ENCODE measurements at places on chromosomes 2 and 18.

DNA sequence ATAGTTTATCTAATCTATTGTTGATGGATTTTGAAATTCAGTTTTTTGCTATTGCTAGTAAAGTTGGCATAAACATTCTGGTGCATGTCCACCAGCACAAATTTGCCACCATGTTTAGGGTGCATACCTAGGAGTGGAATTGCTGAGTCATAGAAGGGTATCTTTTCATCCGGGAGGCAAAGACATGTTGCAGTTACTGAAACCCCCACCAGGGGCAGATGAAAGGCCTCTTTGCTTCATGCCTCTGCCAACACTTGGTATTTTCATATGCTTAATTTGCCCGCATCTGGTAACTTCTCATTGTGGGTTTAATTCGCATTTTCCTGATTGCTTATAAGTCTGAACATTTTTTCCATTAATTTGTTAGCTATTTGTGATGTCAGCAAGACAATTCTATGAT is 8.2 kb downstream of the DCC start:
- DNase-seq: no peak

GRCh38 chr18:10239991-10240634 is 214.3 kb upstream of the APCDD1 start:
- DNase-seq: no peak

DNA sequence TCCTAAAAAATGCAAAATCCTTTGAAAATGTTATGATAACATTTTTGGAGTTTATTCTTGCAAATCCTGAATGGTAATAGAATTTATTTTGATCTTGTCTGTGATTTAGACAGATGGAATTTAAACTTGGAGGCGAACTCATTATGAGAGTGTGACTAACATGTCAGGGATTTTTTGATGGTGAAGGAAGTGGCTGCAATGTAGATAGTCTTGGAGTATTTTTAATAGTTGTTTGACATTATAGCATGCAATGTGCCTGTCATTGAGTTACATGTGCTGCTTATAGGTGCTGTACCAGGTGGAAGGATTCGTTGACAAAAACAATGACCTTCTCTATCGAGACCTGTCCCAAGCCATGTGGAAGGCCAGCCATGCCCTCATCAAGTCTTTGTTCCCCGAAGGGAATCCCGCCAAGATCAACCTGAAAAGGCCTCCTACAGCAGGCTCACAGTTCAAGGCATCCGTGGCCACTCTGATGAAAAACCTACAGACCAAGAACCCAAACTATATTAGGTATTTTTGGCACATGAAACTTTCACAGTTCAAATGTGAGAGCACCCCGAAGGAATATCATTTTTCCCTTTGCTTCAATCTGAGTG is 141.8 kb downstream of the MYO1B start:
- DNase-seq: peak; percentile 88

DNA sequence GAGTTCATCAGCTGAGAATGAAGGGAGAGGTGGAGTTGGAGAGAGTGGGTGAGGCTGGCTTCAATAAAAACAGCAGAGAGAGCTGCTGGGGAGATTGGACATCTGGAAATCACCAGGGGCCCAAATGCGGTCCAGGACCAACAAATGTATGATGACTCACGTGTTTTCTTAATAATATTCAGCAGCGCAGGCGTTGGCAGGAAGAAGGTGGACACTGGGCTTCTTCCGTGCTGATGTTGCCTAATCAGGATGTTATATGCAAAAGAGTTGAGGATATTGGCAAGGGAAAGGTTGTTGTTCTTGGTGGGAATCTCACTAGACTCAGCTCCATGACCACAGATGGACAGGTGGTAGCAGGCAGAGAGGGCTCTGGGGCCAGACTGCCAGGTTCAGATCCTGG is 12.8 kb upstream of the PLA2R1 start:
- DNase-seq: peak; percentile 97

DNA sequence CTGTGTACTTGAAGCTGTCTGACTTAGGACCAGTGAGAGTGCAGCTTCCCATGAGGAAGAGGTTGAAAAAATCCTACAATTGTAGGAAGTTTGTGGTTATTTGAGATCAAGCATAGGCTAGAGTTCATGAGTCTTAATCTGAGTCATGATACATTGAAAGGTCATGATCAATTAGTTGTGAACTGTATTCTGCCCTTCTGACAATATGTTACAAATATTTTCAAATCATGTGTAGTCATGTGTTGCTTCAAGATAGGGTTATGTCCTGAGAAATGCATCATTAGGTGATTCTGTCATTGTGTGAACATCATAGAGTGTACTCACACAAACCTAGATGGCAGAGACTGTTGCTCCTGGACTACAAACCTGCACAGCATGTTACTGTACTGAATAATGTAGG is 68.4 kb upstream of the MFF start:
- no peak for DNase-seq

DNA sequence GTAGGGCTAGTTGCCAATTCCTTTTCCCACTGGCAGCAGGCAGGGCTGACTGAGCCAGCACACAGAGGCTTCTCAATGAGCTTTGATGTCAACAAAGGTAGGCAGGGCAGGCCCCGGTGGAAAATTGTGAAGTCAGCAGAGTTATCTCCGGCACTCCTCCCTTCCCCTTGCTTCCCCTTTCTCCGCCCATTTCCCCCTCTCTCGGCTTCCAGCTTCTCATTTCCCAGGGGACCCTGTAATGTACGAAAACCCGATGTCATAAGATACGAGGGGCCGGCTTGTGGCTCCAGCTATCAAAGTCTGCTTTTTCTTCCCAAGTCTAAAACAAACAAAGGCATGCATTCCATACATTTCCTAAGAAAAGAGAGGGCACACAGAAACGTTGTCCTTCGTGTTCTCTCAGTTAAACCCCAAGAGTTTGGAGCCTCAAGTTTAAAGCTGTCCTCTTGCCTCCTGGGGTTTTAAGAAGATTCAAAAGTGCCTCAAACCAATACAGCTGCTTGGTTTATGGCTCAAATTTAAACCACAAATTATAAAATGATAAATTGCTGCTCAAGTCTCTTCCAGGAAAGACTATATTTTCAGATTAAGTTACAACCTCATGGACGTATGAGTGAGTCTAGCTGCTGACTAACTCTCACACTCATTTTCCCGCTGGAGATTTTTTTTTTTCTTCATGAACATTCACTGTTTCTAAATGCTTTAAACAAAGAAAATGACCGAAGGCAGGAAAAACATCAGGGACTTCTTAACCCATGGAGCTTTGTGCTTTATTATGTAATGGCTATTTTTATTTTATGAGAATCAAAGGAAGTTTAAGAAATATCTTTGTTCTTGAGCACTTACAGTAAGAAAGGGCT is 27.2 kb upstream of the EML4 start:
- DNase-seq: peak; percentile 87

- DNase-seq: no peak
These were observed 66.0 kb upstream of the SCN7A start for GRCh38 chr2:166560022-166560421.

- peak; percentile 66 for DNase-seq
These were observed 202.1 kb upstream of the RND3 start for GRCh38 chr2:150689590-150689989.

- DNase-seq: no peak
These were observed 19.7 kb upstream of the ARHGAP25 start for GRCh38 chr2:68714866-68715265.

DNA sequence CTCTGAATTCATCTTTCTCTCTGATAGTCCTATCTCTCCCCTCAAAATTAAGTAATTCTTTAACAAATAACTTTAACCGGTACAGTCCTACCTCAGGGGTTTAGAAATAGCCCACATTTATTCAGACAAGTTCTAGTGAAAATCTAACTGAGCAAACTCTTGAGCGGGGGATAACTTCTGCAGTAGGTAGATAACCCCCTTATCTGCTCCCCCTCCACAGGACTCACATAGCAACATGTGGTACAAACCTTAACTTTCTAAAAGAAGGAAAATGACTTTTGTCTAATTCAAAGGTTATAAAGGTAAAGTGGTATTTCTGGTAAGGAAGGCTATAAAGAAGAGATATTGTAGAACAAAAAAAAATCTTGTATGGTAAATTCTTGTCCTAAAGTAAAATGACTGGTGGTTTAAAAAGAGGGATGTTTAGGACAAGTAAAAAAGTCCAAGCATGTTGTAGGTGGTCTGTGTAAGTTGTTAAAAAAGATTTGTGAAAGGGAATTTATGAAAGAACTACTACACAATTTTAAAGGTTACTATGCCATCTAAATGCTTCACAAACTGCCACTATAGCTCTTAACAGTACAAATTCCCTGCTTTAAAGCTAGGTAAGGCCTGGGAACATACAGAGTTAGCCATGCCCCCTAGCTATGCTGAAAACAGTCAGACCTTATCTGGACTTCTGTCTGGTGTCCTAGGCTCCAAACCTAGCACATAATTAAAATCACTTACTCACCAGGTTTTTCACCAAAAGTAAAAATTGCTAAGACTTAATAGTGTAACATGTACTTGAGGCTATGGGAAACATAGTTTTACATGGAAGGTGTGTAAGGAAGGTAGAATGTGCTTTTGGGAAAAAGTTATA is 8.1 kb upstream of the RPIA start:
- no peak for DNase-seq

DNA sequence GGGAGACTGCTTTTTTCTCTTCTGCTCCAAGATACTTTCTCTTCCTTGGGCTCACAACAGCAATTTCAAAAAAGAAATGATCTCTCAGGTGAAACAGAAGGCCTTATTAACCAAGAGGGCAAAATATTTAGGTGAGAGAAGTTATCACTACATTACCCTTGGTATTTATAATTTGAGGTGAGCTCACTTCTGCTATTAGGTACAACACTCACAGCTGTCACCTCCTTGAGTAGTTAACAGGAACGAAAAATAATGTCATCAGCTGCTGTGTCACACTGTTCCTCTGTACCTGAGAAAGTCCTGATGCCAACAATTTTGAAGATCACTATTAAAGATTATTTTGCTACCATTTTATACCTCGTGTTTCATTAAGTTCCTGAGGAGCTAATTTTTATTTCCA is 205.0 kb downstream of the DLGAP1 start:
- DNase-seq: no peak

- peak; percentile 21 for DNase-seq
These were observed 7.2 kb downstream of the CPSF3 start for GRCh38 chr2:9430316-9431293.

All from AG10803 (cell line).